Cardiac muscle cell (in vitro differentiated cells and primary cell): ENCODE measurements at places on chromosomes 1 and 21.
A peak's percentile ranks its signal among the peaks of the same experiment; 100 is the strongest.

DNA sequence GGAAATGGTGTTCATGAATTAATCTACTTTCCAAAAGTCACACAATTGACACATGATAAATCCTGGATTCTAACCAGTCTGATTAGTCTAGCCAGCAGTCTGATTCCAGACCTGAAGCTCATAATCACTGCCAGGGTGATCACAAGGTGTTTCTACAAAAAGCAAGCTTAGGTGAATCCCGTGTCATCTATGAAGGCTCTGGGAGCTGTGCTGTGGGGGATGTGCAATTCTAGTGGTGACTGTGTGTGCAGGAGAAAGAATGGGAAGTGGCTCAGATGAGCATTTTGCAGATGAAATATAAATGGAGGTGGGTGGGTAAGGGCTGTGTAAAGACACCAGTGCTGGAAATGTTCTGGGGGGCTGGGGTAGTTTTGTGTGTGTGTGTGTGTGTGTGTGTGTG lies 1.8 kb upstream of the NPPB start:
- DNase-seq = no peak

DNA sequence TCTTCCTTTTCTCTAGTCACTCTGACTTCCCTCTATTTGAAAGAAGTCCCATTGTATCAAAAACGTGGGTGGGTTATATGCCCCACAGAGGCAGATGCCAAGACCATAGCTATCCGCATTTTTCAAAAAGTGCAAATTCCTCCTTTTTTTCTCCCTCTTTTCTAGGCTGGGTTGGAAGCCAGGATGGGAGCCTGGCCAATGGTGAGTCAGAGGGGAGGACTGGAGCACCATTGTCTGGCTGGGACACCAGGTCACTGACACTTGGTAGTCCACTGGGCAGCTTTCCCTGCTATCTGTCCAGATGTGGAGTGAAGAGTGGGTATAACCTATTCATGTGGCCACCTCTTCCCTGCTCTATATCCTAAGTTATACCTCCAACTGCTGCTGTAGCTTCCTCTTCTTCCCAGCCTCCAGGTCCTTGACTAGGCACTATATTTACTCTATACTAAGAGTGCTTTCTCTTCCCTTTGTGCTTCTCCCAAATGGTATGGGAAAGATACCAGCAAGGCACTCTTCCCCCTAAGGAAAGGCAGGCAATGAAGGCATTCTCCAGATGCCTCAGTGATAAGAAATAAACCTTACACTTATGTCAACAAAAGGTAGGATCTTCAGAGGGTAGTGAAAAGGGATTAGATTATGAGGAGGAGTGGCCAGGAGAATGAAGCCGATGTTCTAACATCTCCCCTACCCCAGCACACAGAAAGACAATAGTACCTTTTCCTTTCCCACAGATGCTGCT lies 12.9 kb downstream of the PI4KB start:
- peak; percentile 91 for DNase-seq

GRCh38 chr21:35206141-35207125 lies 157.3 kb upstream of the RUNX1 start:
- peak; percentile 45 for DNase-seq

DNA sequence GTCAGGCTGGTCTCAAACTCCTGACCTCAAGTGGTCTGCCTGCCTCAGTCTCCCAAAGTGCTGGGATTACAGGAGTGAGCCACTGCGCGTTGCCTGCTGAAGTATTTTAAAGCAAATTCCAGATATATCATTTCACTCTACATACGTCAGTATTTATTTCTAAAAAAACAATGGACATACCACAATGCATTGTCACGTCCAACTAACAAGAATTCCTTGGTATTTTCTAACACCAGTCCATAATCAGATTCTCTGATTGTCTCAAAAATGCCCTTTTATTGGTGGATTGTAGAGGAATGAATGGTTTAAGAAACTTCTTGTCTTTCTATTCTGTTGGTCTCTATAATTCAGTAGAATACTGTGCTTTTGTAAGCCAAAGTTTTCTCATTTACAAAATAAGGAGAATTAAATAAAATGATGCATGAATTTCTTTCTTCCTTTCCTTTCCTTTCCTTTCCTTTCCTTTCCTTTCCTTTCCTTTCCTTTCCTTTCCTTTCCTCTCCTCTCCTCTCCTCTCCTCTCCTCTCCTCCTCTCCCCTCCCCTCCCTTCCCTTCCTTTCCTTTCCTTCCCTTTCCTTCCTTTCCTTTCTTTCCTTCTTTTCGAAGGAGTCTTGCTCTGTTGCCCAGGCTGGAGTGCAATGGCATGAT lies 55.8 kb downstream of the VPS13D start:
- DNase-seq = peak; percentile 4

GRCh38 chr1:18734001-18734400 lies 103.4 kb downstream of the PAX7 start:
- DNase-seq = no peak

DNA sequence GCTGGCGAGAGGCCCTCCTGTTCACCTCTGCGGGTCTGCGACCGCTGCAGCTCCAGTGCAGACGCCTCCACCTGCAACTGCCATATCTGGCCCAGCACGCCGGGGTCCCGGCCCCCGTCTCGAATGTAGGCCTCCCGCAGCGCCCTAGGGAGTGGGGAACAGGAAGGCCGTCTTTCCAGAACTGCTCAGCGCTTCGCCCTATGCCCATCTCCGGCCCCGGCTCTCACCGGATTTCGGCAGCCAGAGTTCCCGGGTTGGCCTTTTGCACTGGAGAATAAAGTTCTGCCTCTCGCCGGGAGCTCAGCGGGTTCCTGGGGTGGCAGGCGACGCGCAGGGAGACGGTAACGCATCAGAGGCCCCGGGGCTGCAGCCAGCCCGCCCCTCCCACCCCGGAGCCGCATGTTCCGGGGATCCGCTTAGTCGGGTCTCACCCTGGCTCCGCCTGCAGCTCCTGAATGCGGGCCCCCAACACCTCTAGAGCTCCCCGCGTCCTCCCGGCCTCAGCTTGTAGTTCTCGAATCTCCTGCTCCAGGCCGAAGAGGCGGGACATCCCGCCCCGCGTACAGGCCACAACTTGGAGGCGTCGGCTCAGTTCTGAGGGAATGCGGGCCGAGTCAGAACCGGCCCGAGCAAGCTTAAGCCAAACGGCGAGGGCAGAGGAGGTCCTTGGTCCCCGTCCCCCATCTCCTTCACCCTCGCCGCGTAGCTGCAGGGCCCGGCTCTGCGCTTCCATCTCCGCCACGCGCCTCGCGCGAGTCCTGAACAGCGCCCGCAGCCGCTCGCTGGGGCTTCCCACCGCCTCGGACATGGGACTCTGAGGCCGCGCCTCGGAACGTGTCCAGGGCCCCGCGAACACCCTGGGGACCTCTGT lies 1.1 kb downstream of the CCDC17 start:
- peak; percentile 24 for DNase-seq

GRCh38 chr1:89844241-89844807 lies 23.5 kb downstream of the LRRC8D start:
- DNase-seq = no peak

DNA sequence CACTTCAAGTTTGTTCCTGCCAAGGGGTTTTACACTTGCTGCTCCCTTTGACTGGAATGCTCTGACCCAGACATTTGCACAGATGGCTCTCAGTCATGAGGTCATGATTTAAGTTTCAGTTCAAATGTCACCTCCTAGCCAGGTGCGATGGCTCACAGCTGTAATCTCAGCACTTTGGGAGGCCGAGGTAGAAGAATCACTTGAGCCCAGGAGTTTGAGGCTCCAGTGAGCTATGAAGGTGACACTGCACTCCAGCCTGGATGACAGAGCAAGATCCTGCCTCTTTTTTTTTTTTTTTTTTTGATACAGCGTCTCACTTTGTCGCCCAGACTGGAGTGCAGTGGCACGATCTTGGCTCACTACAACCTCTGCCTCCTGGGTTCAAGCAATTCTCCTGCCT lies 4.5 kb upstream of the ZMYM4 start:
- DNase-seq = no peak

DNA sequence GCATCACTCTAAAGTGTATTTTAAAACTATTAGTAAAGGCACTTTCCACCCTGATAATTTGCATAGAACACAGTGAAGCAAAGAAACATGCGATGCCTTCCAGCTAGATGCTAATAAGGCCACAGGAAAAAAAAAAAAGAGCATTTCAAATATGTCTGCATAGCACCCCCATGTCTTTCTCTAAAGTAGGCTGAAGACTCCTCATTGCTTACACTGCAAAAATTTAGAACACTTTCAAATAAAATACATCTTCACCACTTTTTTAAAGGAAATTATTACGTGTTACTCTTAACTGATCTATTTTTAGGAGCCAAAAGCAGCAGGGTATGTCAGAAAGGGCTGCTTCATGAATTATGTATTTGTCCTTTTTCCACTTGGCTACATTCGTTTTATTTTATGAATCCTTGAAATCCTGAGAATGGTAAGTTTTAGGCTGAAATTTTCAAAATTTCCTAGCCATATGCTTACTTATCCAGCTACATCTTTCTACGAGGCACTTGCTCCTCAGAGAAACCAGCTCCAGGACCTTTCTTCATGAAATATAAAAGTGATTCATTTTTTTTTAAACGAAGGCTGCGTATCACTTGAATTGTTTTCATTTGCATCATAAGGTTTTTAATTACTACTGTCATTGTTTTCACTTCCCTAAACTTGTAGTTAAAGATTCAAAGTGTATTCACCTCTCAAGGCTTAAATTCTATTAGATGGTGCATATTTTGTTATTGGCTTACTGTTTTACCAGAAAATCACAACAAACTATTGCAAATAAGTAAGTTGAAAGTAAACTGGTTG lies 513.0 kb downstream of the PTPRC start:
- DNase-seq = no peak

DNA sequence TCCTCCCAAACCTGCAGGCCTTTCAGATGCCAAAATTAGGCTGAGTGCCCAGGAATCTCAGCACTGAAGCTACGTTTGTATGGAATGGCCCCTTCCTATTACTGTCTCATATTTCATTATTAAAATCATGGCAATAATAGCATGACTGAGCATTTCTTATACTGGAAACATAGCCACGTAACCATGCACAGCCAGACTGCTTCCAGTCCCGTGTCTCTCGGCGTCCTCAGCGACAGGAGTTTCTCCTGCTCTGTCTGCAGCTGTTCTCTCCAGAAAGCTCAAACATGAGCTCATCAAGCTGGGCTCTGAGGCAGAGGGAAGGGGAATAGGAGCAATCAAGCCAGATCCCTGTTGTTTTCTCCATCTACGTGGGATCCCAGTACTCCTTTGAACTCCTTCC lies 104.0 kb downstream of the CDC7 start:
- DNase-seq = no peak

DNA sequence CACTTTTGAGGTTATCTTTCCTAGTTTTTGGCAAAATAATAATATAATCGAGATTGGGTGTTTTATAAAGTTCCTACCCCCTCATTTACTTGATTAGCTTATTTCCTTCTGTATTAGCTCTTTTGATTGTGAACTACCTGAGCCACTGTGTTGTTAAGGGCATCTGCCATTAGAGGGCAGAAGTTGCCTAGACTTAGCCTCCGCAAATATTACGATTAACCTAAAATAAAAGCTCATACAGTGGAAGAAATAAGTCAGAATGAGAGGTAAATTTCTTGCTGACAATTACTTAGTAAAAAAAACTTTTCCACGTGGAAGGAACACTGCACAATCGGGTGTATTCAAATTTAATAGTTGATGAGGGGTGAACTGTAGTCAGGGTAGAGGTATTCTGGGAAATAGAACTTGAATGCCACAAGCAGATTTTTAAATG lies 2.3 kb downstream of the H3-3A start:
- DNase-seq = peak; percentile 58

- DNase-seq = no peak
These were observed 81.8 kb downstream of the KIF1B start for GRCh38 chr1:10292188-10292587.

- no peak for DNase-seq
These were observed 18.7 kb downstream of the STK40 start for GRCh38 chr1:36367066-36367465.

DNA sequence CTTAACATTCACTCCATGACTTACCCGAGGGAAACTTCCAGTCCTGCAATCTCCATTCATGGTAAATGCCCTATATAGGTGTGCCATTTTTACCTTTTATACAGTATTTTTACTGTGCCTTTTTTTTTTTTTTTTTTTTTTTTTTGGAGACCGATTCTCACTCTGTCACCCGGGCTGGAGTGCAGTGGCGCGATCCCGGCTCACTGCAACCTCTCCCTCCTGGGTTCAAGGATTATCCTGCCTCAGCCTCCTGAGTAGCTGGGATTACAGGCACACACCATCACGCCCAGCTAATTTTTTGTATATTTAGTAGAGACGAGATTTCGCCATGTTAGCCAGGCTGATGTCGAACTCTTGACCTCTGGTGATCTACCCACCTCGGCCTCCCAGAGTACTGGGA lies 124.4 kb upstream of the PLPPR4 start:
- no peak for DNase-seq

- no peak for DNase-seq
These were observed 35.5 kb upstream of the IRF2BP2 start for GRCh38 chr1:234645474-234645953.

GRCh38 chr1:3352952-3353331 lies 101.5 kb upstream of the ARHGEF16 start:
- DNase-seq = no peak

- DNase-seq = peak; percentile 76
These were observed 1.6 kb upstream of the EFNA1 start for GRCh38 chr1:155125946-155126555.

DNA sequence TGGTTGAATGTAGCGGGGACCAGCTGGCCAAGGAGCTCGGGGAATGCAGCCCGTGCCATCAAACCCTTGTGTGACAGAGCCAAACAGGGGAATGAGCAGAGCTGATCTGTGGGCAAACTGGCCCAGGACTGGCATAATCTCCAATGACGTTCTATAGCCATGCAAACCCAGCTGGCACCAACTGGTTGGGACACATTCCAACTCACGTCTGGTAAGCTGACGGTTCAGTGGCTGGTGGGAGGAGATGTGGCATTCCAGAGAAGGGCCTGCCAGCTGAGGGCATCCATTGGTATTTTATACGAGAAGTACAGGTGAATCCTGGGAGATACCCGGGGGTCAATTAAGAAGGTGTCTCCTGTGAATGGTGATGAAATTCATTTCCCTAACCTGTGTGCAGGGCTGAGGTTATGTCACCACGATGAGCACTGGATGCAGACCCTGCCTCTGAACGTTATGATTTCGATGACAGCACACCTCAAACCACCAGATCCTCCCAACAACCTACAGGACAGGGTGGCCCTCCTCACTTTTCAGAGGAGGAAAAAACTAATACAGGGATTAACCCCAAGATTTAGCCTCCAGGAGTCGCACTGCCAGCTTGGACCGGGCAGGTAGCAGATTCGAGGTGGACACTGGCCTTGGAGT lies 39.0 kb upstream of the RUNX3 start:
- no peak for DNase-seq

DNA sequence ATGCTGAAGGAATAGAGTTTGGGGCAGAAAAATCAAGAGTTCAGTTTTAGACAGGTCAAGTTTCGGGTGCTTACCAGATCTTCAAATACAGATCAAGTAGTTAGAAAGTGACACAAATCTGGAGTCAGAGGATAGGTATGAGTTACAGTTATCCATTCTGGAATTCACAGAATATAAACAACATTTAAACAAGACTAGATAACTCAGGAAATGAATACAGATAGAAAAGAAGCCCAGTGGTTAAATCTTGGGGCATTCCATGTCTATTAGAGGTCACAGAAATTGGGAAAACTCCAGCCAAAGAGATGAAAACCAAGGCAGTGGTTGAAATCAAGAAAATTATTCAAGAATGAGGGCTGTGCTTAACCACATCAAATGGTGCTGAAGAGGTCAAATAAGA lies 187.0 kb upstream of the HP1BP3 start:
- no peak for DNase-seq

- DNase-seq = no peak
These were observed 75.3 kb downstream of the SIK1 start for GRCh38 chr21:43351501-43352153.

GRCh38 chr1:173193639-173194038 lies 13.5 kb downstream of the TNFSF4 start:
- DNase-seq = peak; percentile 12
